ENCODE measurements at places on chromosomes 7 and 10.

- no peak for DNase-seq
These were observed 3.4 kb upstream of the PPP2R2D start for GRCh38 chr10:131897297-131897899.

- no peak for DNase-seq
These were observed 18.4 kb downstream of the GIMAP5 start for GRCh38 chr7:150755473-150756099.

DNA sequence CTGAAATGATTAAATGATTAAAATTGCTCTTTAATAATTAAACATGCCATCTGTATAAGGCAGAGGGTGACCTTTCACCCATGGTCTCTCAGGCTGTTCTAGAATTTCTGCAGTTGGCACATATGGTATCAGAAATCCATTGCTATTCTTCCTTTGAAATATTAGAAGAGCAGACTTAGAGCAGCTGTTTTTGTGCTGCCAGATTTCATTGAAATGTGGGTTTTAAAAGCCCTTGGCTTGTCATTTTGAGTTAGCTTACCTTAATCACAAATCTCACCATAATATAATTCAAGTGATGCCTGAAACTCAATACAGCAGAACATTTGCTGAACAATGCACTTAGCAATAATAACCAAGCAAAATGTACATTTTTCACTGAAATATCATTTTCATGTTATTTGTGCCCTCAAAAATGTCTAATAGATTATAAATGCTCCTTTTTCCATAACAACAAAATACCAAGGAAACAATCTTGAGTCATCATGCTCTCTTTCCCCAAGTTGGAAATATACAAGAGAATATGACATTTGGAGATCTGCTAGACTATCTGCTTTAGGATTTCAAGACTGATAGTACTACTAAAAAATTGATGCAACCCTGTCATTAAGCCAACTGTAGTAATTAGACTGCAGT is 16.1 kb upstream of the PTTG1IP2 start:
- DNase-seq, result no peak

- DNase-seq, result no peak
These were observed 1.1 kb downstream of the RALA start for GRCh38 chr7:39624442-39624807.

DNA sequence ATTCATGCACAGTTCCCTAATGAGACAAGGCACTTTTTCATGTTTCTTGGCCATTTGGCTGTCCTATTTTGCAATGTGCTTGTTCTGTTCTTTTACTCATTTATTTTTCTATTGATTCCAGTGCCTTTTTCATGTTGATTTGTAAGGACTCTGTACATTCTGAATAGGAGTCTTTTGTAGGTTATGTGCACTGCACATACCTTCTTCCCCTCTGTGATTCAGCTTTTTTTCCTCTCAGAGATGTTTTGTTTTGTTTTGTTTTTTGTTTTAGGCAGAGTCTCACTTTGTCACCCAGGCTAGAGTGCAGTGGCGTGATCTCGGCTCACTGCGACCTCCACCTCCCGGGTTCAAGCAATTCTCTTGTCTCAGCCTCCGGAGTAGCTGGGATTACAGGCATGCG is 59.7 kb downstream of the KCNH2 start:
- no peak for DNase-seq

DNA sequence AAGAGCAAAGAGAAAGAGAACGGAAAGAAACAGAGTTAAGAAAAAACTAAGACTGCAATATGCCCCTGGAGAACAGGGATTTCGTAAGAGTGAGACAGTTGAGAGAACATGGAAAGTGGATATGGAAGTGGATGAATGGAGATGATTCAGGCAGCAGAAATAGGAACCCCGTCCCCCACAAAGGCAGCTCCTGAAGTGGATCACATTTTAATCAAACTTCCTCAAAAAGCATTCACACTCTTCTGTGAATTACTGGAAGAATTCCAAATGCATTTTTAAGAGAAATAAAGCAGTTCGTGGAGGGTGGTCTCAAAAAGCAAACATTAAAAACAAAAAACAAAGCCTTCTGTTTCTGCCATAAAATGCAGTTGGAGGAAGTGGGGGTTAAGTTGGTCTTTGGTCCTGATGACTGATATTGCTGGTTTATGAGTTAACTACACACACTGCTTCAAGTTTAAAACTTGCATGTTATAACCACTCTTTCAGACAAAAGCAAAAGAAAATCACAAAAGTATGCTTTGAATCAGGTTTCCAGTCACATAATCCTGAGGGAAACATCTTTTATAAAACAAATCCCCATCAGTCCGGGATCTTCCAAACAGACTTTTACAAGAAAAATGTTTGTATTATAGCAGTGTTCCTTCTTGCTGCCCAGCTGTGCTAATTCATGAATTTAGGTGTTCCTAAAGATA is 214.3 kb downstream of the FANK1 start:
- DNase-seq, result no peak

GRCh38 chr7:83599131-83599530 is 49.8 kb downstream of the SEMA3E start:
- no peak for DNase-seq

DNA sequence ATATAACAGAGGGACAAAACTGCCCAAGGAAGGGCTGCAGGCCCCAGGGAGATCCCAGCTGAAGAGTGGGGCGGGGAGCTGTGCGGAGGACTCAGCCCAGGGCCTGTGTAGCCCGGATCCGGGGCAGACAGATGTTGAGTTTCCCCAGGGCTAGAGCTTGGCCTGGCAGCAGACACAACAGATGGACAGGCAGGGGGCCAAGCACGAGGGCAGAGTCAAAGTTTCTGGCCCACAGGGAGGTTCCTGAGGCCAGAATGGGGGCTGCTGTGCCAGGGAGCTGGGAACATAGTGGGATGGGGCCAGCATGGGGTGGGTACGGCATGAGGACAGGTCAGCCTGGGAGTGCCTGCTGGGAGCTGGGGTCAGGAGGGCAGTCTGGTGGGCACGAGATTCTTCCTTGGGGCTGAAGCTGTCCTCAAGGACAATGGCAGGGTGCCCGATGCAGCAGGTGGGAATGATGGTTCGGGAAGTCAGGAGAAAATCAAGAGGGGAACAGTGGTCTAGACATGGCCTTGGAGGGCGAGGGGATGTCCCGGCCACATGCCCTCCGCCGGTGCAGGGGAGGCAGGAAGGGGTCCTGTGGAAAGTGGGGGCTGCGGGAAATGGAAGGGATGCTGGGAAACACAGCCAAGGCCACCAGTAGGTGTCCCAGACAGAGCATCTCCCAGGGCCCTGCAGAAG is 519.1 kb upstream of the FOXK1 start:
- no peak for DNase-seq

DNA sequence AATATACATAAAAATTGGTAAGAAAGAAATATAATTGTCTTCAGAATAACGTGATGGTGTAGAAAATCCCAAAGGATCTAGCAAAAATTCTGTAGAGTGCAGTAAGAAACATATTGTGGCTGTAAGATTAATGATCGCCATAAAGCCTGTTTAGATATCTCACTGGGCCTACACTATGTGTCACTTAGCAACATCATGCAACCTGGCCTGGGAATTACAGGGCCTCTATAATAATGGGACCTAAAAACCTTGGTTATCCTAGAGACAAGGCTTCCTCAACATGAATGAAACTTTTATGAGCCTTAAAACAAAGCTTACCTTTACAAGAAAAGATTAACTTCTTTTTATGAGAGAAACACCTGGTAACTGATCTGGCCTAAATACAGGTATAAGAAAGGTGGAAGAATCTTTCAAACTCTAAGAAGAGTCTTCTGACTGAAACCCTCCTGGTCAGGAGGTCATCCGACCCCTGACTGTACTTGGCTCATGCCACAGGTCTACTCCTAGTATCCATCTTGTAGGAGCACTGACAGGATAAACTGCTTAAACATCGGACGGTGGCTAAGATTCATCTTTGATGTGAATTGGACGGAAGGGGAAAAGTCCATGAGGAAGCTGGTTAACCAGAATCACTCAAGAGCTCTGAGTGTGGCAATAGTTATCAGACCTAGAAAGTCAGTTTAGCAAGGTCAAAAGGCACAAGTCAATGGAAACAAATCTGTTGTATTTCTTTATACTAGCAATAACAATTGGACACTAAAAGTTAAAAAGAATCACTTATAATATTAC is 1155.1 kb upstream of the SORCS1 start:
- DNase-seq, result no peak

- DNase-seq, result no peak
These were observed 38.4 kb downstream of the TMEM229A start for GRCh38 chr7:123994449-123994848.

GRCh38 chr10:108562105-108562504 is 1361.2 kb downstream of the XPNPEP1 start:
- DNase-seq, result no peak

- no peak for DNase-seq
These were observed 56.0 kb downstream of the SORBS1 start for GRCh38 chr10:95505084-95505610.

DNA sequence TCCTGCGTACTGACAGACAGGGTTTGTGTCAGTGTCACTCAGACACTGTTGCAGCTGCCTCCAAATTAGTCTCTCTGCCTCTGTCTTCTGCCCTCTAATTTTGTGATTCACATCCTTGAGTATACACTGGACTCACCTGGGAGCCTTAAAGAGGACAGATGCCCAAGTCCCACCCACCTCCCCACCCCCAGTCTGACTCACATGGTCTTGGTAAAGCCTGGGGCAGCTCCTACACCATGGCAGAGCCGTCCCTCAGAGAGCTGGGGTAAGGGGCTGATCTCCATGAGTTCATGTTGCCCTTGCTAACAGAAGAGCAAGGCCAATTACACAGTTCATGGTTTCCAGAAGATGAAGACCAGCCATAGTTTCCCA is 197.6 kb upstream of the STK17A start:
- DNase-seq, result no peak

DNA sequence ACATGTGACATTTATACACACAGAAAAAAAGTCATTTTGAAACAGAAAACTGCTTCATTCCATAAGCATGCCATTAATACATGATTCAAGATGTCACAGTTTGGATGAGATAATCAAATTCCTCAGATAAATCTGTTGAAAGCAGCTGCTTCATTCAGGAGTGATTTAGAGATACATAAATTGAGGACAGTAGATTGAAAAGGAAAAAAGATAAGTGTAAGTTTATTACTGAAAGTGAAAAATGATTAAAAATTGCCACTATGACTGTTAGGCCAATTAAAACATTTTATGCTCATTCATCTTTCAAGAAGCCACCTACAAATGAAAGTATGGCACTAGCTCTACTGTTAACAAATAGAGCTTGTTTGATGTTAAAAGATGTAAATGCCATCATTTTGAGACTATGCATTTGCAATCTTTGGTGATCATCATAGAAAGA is 136.9 kb upstream of the CDK6 start:
- no peak for DNase-seq

- DNase-seq, result no peak
These were observed 633.5 kb upstream of the ANKRD30A start for GRCh38 chr10:36491926-36492325.

- DNase-seq, result peak; percentile 68
These were observed 60.8 kb upstream of the ITGA8 start for GRCh38 chr10:15780353-15781135.

GRCh38 chr7:134366481-134366880 is 49.8 kb upstream of the SLC35B4 start:
- no peak for DNase-seq
